ENCODE measurements at places on chromosomes 1 and 21.

- no peak for DNase-seq
Observed at GRCh38 chr21:28781602-28782276, 210.9 kb downstream of the LTN1 start.

DNA sequence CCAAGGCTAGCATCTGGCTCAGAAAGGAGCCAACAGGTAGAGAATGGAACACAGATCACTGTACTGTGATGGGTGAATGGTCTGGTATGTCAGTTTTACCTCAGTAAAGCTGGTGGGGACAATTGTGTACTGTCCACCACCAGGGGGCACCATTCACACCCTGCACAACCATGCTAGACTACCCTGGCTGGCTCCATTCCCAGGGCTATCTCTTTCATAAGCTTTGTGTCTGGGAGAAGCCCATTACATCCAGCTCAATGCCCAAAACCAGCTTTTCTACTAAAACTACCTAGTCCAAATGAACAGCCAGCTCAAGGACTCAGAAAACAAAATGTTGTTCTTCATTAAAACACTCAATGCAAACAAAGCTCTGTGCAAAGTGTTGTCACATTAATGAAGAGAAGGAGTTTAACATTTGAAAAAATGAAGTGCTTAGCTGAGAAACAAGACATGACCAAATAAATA lies 62.0 kb upstream of the RASAL2 start:
- DNase-seq: no peak

DNA sequence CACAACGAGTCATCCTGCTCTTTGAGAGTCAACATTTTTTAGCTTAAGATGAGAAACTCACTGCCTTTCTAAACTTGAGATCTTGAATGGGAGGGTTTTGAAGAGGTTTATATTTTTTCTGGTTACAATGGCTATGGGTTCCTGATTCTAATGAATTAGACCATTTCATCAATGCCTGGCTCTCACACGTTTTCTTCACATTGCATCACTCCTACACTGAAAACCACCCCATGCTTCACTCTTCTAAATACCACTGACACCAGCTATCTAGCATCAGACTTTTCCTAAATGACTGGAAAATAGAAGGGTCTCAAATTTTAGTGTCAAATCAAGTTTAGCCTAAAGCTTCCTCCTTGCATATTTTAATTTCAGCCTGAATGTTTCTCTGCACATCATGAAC lies 606.1 kb upstream of the USP24 start:
- DNase-seq: no peak

DNA sequence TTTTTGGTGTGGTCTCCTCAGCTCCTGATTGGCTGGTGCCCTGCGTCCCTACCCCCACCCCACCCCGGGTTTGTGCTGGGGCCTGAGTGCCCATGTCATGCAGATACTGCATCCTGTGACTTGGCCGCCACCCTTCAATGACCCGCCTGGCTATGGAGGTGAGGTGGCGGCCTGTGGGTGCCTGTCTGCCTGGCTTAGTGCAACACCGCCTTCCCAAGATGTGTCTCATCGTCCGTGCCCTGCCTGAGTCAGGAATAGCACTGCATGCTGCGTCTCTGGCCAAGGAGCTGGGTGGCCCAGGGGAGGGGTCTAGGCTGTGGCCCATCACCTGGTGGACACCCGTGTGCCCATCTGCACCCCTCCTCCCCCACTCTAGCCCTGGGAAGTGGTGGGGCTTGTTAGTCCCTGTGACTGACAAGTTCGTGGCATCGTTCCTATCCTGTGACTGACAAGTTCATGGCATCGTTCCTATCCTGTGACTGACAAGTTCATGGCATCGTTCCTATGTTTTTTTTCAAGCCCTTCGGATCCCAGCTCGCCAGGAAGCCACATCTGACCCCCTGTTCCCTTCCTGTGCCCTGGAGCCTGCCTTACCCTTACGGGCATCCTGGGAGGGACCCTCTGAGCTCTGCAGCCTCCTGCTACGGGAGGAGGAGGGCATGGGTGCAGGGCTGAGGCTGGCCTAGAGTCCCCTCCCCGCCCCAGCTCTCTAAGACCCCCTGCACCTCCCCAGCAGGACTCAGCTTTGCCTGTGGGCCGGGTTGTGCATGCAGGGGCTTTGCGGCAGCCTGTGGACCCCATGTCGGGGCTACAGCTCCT lies 7.5 kb downstream of the SLX9 start:
- DNase-seq: no peak

- no peak for DNase-seq
Observed at GRCh38 chr1:30477588-30477987, 245.8 kb downstream of the MATN1 start.

DNA sequence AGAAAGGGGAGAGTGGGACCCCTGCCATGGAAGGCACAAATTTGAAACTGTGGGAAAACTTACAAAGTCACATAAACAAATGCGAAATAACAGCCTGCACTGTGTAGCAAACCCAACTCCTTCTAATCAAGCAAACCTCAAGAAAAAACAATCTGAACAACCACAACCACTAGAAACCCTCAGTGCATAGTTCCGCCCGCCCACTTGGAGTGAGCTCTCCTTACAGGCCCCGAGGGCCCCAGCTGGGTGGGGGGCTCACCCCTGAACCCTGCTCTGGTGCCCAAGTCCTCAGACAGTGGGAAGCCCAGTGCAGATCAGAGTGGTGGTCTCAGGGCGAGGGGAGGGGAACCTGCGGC lies 931 bp upstream of the MXRA8 start:
- DNase-seq: no peak

GRCh38 chr1:48683839-48684238 lies 92.9 kb downstream of the BEND5 start:
- DNase-seq: no peak

DNA sequence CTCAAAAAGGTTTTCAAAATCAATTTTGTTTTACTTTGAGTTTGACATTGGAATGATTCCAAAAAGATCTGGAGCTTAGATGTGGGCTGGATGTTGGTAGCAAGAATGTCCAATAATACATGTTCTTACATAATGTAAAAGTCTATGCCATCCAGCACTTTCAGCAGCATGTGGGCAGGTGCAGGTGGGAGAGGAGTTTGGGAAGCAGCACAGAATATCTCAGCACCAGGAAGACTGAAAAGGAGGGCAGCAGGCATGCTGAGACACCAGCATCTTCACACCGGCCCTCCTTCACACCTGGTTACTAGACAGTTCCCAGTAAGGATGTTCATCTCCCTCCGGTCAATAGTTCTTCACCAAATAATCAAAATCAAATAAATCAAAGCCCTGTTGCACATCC lies 166.6 kb downstream of the ZBTB18 start:
- DNase-seq: no peak

- DNase-seq: no peak
Observed at GRCh38 chr21:38349977-38350376, 93.2 kb downstream of the KCNJ15 start.

GRCh38 chr21:38488640-38489270 lies 9.5 kb downstream of the ERG start:
- DNase-seq: no peak

DNA sequence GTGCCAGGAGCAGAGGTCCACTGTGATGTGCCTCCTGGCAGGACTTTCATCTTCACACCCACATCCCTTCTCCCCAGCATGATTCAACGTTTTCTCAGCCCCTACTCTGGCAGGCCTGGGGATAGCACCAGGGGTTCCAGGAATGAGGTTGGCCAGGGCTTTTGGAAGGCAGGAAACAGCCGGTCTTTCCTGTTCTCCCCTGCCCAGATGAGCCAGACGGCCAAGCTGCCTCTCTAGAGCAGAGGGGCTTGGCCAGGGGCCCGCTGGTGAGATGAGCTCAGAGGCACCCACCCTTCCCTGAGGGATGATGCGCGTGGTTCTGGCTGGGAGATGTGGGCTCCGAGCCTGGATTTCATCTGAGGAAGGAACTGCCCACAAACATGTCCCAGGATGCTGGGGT lies 4.3 kb upstream of the MFAP2 start:
- no peak for DNase-seq

- DNase-seq: no peak
Observed at GRCh38 chr1:65421351-65422025, 1.0 kb downstream of the LEPR start.

DNA sequence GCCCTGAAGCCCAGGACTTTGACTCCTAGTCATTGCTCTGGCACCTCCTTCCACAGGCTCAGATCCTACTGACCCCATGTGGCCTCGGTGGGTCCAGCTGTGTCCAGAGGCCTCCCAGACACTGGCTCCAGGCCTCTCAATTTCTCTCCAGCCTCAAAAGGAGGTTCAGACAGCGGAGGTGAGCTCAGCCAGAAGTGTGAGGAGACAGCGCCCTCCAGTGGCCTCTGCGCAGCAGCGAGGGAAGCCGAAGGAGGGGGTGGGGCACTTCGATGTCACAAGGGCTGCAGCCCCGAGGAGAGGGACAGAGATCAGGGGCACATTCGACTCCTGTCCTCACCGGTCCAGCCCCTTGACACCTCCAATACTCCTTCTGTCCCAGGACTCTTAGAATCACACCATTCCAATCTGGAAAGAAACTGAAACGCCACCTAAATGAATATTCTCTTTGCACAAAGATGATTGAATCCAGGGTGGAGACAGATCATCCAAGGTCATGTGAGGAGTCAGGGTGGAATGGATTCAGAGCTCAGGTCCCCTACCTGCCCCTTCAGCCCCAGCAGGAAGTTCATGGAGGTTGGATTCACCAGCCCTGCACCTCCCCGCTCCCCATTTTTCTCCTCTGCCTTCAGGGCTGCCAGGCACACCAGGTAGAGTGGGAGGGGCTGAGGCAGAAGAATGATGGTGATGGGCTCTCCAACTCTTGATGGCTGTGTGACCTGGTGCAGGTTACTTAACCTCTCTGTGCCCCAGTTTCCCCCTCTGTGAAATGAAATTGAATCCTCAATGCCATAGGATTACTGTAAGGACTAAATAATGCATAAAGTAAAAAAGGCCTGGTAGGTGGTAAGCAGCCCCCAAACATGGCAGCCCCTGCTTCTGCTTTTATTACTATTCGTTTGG lies 34.8 kb upstream of the ZBTB40 start:
- DNase-seq: peak; percentile 46

GRCh38 chr1:202270871-202271326 lies 70.8 kb downstream of the UBE2T start:
- no peak for DNase-seq

DNA sequence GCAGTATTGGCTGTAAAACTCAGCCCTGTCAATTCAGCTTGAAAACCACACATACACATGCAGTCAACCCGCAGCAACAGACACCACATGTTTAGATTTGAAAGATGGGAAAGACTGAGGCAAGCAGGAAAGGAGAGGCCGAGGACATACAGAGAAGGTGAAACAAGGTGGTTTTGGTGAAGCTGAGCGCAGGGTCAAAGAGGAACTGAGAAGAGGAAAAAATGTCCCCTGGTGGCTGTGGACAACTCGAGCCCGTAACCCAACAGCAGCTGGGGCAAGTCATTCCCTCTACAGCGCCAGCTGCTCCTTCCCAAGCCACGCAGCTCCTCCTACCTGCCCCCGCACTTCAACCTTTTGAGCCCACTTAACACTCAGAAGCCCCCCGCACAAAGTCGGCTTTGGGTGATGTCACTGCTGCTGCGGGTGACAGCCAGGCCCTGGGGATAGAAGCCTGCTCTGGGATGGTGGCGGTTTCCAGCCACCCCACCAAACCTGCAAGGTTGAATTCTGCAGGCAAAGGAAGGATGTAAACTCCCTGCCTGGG lies 63.0 kb downstream of the KCNN3 start:
- no peak for DNase-seq

DNA sequence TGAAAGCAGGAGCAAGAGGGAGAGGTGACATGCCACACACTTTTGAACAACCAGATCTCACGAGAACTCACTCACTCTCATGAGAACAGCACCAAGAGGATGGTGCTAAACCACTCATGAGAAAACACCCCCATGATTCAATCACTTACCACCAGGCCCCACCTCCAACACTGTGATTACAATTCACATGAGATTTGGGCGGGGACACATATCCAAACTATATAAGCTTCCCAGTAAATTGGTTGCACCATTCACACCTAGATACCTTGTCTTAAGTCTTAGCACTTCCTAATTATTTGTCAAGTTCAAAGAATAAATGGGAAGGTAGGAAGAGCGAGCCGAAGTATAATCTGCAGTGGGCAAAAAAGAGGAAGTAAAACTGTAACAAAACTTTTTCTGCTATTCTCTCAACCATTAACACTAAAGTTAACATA lies 34.3 kb downstream of the AMY1C start:
- no peak for DNase-seq
